ENCODE measurements at places on chromosomes 3 and 15.

DNA sequence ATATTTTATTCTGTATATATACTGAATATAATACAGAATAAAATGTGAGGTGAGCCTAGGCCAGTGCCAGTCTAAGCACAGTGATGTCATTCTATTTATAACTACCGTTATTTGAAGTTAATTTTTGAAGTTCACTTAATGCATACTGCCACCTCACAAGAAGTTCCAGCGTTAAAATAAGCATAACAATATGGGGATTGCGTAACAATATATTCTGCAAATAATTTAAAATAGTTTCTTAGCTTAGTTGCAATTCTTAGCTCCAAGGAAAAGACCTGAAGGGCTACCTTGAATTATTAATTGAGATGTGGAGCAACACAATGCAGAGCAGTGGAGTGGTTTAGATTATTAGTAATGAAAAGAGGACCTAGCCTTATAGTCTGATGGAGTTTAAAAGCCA is 390.5 kb upstream of the ROBO1 start:
- no peak for DNase-seq

DNA sequence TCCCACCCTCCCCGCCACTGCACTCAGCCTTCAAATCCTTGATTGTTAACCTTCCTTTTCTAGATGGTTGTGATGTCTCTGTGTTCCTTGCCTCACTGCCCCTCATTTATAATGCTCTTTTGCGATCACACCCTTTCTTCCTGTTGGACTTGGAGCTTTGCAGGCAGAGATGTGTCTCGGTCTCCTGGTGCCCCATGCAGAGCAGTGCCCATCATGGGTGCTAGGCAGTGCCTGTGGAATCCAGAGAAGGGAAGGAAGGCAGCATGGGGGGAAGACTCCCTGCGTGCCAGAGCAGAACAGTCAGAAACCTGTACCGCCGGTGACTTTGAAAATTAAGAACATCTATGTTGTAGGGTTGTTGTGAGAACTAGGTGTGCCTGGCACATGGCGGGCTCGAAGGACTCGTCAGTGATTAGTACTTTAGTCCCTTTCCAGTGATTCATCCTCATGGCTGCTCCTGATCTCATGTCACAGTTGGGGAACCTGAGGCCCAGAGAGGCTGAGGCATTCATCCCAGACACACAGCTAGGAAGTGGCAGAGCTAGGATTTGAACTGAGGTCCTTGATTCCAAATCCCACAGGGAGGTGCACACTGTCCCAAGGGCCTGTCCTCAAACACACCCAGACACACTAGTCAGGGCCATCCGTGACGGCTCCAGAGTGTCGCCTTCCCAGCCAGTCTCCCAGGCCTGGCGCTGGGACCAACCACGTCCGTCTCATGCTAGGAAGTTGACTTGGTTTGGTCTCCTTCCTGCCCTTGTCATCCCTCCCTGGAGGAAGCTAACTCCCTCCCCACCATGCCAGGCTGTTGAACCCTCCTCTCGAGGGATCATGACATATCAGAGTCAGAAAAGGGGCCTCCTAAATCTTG is 58.3 kb downstream of the SMAD6 start:
- DNase-seq = no peak

- DNase-seq = no peak
Measured at GRCh38 chr3:32960404-32961170, 9.1 kb downstream of the CCR4 start.

DNA sequence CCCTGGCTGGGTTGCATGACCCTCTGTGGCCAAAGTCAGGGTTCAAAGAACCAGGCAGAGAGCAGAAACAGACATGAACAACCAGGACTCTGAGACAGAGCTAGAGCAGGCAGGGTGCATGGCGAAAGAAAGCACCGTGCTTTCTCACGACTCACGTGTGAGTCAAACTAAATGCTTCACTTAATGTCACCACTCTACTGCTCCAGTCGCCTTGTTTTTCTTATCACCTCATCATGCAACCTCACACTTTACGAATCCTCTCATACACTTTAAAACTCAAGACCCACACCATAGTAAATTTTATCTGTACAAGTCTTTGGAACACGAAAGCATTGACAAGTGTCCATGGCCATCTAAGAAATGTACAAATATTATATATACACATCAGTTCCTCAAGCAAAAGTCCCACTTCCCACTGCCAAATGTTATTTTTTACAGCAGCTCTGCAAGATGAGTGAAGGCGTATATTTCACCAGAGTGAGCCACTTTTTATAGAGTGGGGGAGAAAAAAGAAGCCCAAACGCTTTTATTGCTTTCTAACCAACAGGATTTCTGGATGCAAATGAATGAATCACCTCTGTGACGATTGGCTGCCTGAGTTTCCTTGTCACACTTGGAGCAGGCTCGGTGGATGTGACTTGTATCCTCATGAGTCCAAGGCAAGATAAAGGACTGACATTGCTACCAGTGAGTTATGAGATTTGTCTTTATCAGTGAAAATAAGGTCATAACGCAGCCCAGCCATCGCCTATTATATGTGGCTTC is 16.0 kb upstream of the MEGF11 start:
- DNase-seq = peak; percentile 37

DNA sequence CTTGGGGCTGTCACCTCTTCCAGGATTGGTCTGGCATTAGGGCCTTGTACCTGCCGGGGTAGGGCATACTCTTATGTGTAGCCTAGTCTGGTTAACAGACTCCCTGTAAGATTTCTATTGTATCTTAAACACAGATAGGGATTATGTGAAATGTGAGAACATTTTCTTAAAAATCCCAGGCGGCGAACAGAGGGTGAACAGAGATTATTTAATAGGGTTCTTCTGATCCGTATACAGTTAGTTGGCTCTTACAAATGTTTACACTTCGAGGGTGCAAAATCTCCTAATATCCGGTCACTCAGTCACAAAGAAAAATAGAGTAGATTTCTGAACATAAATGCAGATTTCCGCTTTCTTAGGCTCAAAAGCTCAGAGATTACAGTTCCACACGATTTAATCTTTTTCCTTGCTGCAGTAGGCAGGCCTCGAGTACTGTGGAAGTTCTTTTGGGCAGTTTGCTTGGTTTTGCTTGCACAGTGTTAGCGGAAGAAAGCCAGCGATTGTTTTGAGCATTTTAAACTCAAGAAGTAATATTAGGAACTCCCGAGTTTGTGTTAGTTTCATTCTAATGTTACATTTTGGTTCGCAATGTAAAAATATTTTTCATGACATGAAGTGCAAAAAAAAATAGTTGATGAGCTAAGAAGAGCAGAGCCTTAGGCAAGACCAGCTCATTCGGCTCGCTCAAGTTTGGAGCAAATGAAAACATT is 993 bp downstream of the PLCL2 start:
- no peak for DNase-seq

DNA sequence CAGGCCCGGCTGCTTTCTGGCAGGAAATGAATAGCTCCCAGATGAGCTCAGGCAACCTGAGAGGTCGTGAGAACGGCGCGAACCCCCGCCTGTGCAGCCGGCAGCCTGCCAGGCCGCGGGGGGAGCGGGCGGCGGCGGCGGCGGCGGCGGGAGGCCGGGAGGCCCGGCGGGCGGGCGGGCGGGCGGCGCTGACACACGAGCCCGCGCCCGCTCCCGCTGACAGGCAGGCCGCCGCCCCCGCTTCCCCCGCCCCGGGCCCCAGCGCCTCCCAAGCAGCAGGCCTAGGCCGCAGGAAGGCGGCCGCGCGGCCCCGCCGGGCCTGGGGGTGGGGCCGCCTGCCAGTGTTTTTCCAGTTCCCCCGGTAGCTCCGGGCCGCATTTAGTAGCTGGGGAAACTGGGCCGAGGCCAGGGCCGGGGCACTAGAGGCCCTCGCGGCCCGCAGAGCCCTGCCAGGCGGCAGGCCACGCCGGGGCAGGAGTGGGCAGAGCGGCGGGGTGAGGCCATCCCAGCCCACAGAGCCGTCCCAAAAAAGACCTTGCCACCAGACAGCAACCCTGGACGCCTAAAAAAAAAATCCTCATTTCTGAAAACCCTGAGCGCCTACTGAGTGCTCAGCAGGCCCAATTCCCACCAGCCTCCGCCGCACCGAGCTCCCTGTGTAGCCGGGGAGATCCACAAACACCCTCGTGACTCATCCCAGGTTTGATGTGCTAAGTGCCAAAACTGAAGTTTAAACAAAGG is 5.6 kb downstream of the HES1 start:
- DNase-seq = peak; percentile 91

- no peak for DNase-seq
Measured at GRCh38 chr3:193998123-193998448, 137.9 kb upstream of the HES1 start.

GRCh38 chr3:42339321-42339720 is 71.1 kb downstream of the LYZL4 start:
- no peak for DNase-seq

- DNase-seq = no peak
Measured at GRCh38 chr15:92646216-92646615, 9.4 kb downstream of the FAM174B start.

GRCh38 chr3:44913868-44914468 is 39.6 kb downstream of the TGM4 start:
- peak; percentile 89 for DNase-seq

DNA sequence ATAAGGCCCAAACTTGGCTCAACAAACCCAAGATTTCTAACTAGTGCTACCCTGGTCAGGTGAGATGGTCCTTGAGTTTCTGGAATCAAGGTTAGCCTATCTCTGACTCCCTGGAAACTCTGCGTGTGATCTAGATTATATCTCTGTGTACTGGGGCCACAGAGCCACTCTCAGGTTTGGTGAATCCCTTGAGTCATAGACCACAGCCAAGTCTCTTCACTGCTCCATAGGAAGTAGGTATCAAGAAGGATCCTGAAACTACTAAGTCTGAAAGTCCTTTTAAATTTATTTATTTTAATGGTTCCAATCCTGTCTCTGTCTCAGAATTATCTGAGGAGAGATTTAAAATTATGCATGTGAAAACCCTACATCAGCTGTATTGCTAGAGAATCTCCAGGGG is 99.1 kb downstream of the TUSC7 start:
- DNase-seq = no peak

- no peak for DNase-seq
Measured at GRCh38 chr3:129622933-129623332, 16.5 kb upstream of the PLXND1 start.

DNA sequence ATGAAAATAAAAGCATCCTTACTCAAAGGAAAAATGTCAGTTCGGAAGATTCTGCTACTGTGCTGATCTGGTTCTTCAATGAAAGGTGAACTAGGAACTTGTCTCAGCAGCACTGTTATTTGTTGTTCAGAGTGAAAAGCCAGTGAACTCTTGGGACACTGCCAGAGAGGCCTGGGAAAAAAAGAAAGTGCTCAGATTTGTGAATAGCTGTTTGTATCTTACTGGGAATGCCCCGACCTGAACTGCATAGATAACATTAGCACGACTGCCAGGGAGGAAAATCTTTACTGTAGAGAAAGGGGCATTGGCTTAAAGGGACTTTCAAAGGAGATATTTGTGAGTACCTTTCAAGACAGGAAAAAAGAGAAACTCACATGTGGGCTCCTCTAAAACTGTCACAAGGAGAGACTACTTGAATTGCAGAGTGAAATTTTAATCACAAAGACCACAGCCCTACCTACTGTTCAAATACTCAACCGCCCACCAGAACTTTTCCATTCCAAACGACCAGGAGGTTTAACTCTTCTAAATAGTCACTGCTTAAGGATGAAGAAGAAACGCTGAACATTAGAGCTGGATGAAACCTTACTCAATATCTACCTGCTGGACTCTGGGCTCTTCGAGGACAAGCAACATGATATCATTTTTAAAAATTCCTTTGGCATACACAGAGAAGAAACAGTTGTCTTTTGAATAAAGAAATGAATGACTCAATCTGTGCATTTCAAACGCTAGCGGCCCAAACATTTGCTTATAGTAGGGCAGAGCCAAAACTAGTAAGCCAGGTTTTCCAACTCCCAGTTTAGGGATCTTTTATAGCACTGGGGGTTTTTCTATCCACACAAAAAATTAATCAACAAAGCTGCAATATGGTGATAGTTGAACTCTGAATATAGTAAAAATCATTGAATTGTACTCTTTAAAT is 13.4 kb downstream of the TAMM41 start:
- no peak for DNase-seq

- peak; percentile 54 for DNase-seq
Measured at GRCh38 chr3:39064646-39065045, 12.8 kb downstream of the WDR48 start.

DNA sequence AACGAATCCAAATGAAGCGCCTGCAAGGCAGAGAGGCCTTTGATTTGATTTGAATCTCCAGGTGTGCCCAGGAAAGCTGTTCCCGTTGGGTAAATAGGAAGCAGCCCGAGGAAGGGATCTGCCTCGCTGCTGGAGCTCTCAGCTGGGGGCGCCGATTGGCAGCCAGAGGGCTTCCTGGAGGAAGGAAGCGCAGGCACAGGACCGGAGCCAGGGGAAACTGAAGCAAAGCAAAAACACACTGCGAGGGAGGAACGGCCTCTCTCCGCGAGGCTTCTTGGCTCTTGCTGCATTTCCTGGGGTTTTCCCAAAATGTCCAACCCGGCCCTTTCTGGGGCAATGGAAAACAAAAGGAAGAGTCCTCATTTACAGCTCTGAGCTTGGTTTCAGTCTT is 80.3 kb downstream of the TMEM266 start:
- peak; percentile 28 for DNase-seq

DNA sequence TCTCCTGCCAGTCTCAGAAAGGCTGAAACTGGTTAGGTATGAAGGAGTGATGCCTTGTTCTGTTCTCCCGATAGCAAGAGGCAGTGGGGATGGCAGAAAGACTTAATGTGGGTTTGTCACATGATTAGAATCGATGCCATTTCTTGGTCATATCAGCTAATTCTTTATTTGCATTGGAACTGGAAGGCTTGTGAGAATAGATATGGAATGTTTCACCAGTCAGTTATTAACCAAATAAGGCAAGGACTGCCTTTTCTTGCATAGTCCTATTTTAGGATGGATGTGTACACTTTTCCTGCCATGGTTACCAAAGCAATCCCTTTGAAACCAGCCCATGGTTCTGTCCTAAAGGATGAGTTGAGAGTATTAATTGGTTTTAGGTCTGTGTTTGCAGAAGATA is 33.7 kb downstream of the FILIP1L start:
- DNase-seq = no peak

DNA sequence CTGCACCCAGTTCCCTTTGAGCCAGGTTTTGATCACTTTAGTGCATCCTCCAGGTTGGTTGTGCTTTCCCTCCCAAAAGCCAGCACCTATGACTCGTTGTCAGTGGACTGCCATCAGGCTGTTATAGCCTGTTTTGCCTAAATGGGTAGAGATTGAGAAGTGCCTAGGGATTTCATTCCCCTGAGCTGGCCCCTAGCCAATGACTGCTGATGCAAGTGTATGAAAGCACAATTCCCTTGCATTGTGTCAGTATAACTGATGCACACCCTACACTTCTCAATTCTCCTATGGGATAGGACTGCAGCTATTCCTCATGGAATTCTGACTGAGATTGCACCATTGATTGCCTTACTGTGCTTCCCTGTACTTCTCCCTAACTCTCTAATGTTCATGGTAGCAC is 102.1 kb upstream of the ARPP21 start:
- no peak for DNase-seq

GRCh38 chr3:197791113-197791891 is at the start of gene LRCH3:
Gene LRCH3 (plus strand): TSS chr3:197791254. CDS start chr3:197791279, 25 bp downstream.
- DNase-seq = peak; percentile 98
